ENCODE measurements at places on chromosomes 5 and 9.

DNA sequence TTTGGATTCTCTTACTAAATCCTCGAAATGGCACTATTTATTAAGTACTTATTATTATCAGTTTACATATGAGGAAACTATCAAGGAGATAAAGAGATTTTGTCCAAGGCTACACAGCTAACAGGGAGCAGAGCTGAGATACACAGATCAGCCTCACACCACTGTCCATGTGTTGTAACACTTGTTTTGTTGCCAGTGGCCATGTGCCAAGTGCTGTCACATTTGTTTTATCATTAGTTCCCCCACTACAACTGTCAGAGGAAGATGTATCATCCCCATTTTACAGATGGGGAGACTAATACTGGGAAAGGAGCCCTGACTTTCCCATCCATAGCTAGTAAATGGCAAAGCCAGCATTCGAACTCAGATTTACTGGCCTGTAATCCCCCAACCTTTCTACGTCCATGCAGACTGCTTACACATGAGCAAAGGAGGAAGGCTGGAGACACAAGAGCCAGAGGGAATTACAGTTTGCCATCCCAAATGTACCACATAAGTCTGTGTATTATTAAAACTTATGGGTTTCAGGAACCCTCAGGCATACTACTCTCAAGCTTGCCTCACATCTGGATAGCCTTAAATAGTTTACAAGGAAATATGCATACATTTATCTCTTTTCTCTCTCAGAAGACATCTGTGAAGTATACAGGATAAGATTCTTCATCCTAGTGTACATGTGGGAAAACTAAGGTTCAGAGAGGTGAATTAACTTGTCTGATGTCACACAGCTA lies 25.1 kb downstream of the PAPPA start:
- DNase-seq: no peak

GRCh38 chr9:135480071-135480939 lies 723 bp downstream of the PPP1R26 start:
- no peak for DNase-seq

- DNase-seq: no peak
These were observed 49.4 kb upstream of the DNAH5 start for GRCh38 chr5:13993926-13994325.

GRCh38 chr9:90546200-90546599 lies 96.4 kb downstream of the DIRAS2 start:
- no peak for DNase-seq

DNA sequence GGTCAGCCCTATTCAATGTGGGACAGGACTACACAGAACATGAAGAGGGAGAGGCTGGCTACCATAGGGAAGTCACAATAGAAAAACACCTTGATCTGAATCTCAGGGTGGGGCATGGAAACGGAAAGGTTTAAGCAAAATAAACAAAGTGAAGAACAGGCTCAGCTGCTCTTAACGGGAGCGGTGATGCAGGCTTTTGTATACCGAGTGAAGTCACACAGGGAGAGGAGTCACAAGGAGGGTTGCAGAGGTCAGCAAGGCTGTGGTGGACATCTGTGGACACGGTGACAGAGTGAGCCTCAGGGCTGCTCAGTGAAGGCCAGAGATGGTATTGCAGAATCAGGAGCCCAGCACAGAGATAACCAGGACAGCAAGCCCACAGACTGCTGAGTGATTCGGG lies 30.6 kb upstream of the SEMA4D start:
- no peak for DNase-seq

DNA sequence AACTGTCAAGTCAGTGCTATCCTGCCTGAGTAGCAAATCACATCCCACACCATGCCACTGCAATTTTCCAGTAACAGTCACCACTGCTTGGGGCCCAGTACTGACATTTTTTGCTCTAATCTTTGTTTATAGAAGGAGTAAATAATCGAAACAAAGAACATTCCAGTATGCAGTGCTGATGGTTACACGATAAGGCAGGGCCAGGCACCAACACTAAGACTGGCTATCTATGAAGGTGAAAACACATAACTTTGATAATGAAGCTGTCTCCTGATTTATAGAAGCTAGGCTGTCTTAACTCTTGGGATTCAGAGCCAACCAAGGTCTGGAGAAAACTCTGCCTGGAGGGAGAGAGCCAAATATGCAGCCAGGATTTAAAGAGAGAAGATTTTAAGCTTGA lies 365.3 kb downstream of the BNC2 start:
- peak; percentile 20 for DNase-seq

Data from Karpas-422 (cell line).